ENCODE measurements at places on chromosomes 4 and X.

DNA sequence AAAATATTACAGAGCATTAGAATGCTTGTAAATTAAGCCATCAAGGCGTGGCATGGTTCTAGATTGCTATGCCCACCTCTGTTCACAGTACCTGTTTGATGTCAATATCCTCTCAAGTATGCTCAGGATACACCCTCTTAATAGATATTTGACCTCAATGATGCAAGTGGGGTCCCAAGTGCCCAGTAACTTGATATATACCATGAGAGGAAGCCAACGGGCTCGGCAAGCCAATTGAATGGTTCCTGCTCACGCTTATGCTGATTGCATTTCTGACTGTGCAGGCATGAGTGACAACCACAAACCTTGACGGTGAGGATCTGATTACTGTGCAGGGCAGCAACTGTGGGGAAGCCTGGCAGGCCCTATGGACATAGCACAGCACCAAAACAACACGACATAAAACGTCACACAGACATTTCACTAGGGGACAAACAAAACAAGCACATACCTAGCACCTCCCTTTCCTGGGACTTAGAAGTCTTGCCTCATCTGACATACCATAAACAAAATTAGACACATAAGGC is 179.1 kb upstream of the ETNPPL start:
- DNase-seq, result no peak

GRCh38 chr4:5712931-5713330 is 1.9 kb downstream of the EVC start:
- no peak for DNase-seq

GRCh38 chr4:76857074-76857409 is 40.9 kb downstream of the SOWAHB start:
- no peak for DNase-seq

GRCh38 chr4:10698172-10698571 is 13.6 kb upstream of the CLNK start:
- DNase-seq, result no peak

- peak; percentile 72 for DNase-seq
Observed at GRCh38 chrX:7132335-7133049, 15.0 kb upstream of the STS start.

GRCh38 chr4:123966990-123967769 is 570.6 kb downstream of the SPRY1 start:
- no peak for DNase-seq

- DNase-seq, result no peak
Observed at GRCh38 chr4:68905939-68906779, 45.4 kb downstream of the UGT2A3 start.

DNA sequence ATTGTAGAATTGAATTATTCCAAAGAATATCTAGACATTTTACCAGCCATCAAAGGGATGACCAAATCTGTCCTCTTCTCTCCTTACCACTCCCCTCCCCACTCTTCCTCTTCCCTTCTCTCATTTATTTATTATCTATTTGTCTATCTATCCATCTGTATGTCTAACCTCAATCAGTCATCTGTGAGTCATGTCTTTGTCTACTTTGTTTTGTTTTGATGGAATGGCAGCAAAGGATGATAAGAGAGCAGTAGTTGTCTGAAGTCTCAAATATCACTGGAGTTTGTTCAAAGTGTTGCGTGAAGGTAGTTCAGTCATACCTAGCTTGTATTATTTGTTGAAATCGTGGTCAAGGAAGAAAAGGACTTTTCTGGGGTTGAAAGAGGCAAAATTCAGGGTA is 34.7 kb upstream of the PGRMC2 start:
- no peak for DNase-seq

DNA sequence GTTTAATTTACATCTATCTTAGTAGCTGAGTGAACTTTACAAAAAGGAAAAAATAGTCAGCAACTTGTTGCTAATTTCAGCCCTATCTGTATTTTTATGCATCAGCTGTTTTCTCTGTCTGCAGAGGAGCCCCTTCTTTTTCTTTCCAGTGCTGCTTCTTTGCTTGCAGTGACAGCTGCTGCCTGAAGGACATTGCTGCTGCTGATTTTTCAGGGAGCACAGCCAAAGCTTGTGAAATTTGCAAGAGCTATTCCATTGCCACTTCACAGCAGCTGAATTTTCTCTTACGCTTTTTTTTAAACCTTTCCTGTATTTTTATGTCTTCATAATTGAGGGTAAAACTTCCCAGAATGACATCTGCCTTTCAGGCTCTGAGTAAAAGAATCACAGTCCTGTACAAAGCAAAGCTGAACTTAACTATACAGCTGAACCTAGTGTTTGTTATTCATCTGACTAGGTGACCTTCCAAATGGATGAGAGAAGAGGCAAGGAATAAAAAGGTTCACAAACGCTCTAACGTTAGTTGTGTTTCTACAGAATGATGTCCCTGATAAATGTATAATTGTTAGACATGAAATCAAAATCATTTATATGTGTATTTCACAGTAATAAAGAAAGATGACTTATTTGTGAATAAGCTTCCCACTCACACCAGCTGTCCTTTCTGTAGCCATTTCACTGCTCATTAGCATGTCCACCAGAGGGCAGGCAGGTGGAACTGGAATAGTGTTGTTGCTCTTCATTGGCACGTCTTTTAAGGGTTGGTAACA is 541.4 kb downstream of the ADGRL3 start:
- DNase-seq, result peak; percentile 9

DNA sequence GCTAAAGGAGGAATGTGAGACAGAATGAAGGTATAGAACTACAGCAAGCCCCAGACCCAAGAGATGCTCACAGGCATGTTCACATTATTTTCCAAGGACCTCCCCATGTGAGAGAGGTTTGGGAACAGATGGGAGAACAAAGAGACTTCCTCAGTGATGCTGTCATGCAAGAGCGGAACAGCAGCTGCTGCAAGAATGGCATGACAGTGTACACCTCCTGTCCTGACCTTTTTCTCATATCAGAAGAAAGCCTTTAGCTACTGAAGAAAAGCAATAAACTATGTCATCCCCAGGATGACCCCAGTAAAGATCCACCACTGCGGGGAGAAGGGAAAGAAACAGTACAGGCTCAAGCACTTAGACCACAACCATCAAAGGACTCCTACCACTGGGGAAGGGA is 7.2 kb downstream of the PRDM5 start:
- DNase-seq, result no peak

GRCh38 chr4:20019310-20020015 is 232.2 kb upstream of the SLIT2 start:
- no peak for DNase-seq

- DNase-seq, result no peak
Observed at GRCh38 chr4:108005807-108006206, 16.1 kb downstream of the HADH start.

GRCh38 chr4:25007598-25007997 is 23.1 kb downstream of the LGI2 start:
- DNase-seq, result no peak

DNA sequence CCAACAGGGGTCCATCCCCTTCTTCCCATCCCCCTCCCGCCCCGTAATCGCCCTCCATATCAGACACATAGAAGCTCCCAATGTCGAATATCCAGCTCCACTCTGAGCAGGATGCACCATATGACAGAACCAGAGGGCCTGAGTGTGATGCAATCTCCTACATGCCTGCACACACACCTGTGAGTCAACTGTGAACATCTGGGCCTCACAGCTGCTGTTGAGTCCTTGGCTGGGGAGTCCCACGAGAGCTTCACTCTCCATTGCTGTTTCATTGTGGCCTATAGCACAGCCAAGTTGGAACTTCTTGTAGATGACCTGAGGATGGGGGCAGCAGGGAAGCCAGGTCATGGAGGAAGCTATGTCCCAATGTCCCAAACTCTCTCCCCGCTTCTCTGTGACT is 8.2 kb downstream of the SLC38A5 start:
- DNase-seq, result no peak

DNA sequence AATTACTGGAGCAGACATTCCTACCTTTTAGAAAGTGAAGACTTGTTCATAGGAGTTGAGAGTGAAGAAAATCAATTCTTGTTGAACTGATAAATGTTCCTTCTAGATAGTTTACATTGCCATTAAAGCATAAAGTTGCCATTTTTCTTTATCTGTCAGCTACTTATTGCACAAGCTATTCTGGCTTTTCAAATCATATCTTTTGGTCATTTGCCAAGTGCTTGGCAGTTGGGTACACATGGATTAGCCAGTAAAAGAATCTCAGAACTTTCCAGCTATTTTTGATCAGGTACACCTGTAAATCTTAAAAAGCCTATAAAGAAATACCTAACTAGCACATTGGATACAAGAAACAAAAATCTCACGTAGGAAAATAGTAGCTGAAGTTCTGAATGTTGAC is 56.4 kb upstream of the PNPLA4 start:
- DNase-seq, result no peak

GRCh38 chr4:36004204-36004851 is 240.0 kb downstream of the ARAP2 start:
- no peak for DNase-seq

DNA sequence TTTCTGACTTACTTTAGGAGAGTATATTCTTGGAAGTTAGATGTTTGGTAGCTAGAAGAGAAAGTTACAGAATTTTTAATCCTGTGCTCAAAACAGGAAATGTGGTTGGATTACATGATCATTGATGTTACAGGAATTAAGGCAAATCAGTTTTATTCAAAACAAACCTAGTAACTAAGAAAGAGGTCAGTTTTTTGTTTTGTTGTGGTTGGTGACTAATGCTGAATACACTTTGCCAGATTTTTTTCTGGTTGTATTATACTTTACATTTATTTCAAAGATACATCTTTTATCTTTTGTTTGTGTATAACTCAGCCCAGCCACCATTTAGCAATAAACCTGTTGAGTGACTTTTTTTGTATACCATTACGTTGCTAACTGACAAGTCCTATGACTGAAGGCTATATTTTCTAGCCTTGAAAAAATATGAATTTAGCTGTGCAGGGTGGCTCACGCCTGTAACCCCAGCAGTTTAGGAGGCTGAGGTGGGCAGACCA is 116.7 kb downstream of the KLHL8 start:
- DNase-seq, result peak; percentile 20

GRCh38 chrX:65712005-65712806 is 44.8 kb downstream of the MSN start:
- DNase-seq, result no peak

DNA sequence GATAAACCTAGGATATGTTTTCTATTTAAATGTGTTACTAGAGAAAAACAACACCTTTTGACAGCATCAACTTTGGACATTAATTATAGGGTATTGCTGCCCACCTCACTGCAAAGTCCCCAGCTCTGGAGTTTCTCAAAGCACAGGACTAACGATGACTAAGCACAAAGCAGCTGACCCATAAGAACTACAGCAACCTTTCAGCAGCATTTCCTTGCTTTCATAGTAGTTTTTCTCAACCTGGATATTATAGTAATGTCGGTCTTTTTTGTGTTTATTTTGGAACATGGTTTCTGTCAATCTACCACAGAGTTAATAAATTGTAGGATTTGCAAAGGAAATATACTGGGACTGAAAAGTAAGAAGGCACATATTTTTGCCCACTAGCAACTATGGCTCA is 21.5 kb downstream of the HHIP start:
- DNase-seq, result peak; percentile 16

GRCh38 chr4:156137679-156138473 is 184.2 kb upstream of the CTSO start:
- no peak for DNase-seq

- no peak for DNase-seq
Observed at GRCh38 chr4:37891260-37892159, 626 bp downstream of the TBC1D1 start.

GRCh38 chrX:121851033-121851432 is 803.6 kb downstream of the GLUD2 start:
- DNase-seq, result peak; percentile 63

- peak; percentile 25 for DNase-seq
Observed at GRCh38 chrX:13937370-13938050, 92.2 kb downstream of the GEMIN8 start.

GRCh38 chr4:21858971-21859370 is 89.6 kb downstream of the KCNIP4 start:
- peak; percentile 67 for DNase-seq

- no peak for DNase-seq
Observed at GRCh38 chr4:141429933-141430332, 206.4 kb upstream of the IL15 start.

- no peak for DNase-seq
Observed at GRCh38 chr4:4761128-4761982, 98.1 kb upstream of the MSX1 start.

GRCh38 chr4:169963998-169964397 is 62.2 kb downstream of the MFAP3L start:
- DNase-seq, result no peak

GRCh38 chr4:77172336-77172735 is 15.3 kb downstream of the CCNG2 start:
- DNase-seq, result peak; percentile 80

DNA sequence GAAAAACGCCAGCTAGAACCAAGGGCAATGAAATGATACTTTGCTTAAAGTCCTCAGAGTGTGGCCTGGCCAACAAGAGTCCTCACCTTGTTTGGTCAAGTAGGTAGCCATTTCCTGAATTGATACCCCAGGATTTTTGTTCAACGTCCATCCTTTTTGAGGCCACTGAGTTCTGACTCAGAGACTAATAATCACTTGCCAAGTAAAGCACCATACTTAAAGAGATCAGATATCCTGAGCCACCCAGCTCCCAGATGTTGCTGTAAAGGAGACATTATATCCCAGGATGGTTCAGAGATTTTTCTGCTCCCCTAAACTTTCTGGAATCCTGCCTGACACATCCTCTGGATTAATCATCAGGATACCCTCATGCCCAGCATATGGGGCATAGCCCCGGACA is 190.9 kb downstream of the RAP1GDS1 start:
- no peak for DNase-seq

GRCh38 chr4:56220261-56220660 is 167.0 kb downstream of the AASDH start:
- DNase-seq, result no peak

DNA sequence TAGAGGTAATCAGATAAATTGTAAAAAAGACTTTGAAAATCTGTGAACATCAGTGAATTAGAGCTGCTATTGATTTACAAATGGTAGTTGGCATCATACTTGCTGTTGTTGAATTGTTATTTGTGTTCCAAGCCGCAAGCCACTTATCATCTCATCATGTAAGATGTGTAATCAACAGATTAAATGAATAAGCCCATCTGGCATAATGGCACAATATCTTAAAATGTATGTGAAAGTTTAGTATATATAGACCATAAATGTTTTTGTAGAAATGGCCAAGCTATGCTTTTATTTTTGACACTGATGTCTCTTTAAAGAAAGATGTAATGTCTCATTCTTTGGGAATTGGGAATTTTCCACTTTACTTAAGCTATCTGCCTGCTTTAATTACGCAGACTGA is 682.6 kb upstream of the GNPDA2 start:
- no peak for DNase-seq

GRCh38 chrX:149531599-149531998 is 9.2 kb upstream of the EOLA1 start:
- no peak for DNase-seq

DNA sequence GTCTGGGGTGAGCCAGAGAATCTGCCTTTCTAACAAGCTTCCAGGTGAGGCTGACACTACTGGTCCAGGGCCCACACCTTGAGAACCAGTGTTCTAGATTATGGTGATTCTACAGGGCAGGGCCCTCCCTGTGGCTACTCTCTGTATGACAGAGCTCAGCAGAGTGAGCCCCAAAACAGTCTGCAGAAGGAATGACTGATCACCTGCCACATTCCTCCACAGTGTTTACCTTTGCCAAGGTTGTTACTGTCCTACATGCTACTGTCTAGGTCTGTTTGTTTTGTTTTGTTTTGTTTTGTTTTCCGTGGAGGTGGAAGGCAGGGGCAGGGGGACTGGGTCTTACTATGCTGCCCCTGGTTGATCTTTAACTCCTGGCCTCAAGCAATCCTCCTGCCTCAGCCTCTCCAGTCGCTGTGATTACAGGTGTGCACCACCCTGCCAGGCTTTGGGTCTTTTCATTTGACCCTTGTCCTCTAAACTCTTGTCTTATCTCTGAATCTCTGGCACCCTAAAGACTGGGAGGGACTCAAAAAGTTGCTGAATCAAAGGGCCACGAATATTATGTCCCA is 45.1 kb downstream of the MAP7D2 start:
- no peak for DNase-seq
